ENCODE measurements at places on chromosomes 2 and 18. TPM values are rescaled to one million over a fixed set of nuclear protein-coding genes. Genes with fewer than 3 reads are reported as not detected.

Gene CLHC1
- 35.4 TPM for total RNA-seq

Gene CCL20
- 18.0 TPM for total RNA-seq

Gene CRACDL
- total RNA-seq = 12.9 TPM

Gene VWA3B
- total RNA-seq = not detected

Gene IL18RAP
- total RNA-seq = not detected

Gene FHL2
- 77.3 TPM for total RNA-seq

Gene RBM43
- 3.0 TPM for total RNA-seq

Gene MEP1B
- not detected for total RNA-seq

Gene MERTK
- 0.49 TPM for total RNA-seq

Gene RHOB
- 28.1 TPM for total RNA-seq

Gene ORMDL1
- total RNA-seq = 83.0 TPM

Gene UGT1A7
- not detected for total RNA-seq

Gene SCYGR3
- total RNA-seq = not detected

Gene DNPEP
- 81.5 TPM for total RNA-seq

Gene TOGARAM2
- total RNA-seq = 0.16 TPM

Gene CFAP210
- total RNA-seq = not detected

Gene PLEK
- total RNA-seq = not detected

Gene PPM1B
- 47.5 TPM for total RNA-seq

Gene STPG4
- 0.83 TPM for total RNA-seq

Gene OR6B2
- total RNA-seq = not detected

Gene ELOA2
- total RNA-seq = not detected

Gene KCNG2
- total RNA-seq = not detected

Gene CD302
- 0.12 TPM for total RNA-seq

Gene MPP4
- not detected for total RNA-seq

Gene FHOD3
- 5.3 TPM for total RNA-seq

Gene AGBL5
- 18.9 TPM for total RNA-seq
